ENCODE measurements at places on chromosomes 2 and 18.

GRCh38 chr2:86039178-86039962 lies 66.3 kb downstream of the POLR1A start:
- no peak for DNase-seq
- no peak overlapping the region for H3K27ac ChIP-seq
- no peak overlapping the region for H3K4me3 ChIP-seq
- H3K36me3 ChIP-seq, result no peaks in the 10 kb centered on the region
- H3K4me1 ChIP-seq, result peaks cover 55% of the 10 kb centered on the region

- no peaks in the 10 kb centered on the region for H3K4me1 ChIP-seq
- H3K27ac ChIP-seq, result no peak overlapping the region
- no peaks in the 10 kb centered on the region for H3K36me3 ChIP-seq
- no peaks in the 10 kb centered on the region for H3K27me3 ChIP-seq
Measured at GRCh38 chr2:105711394-105711793, 33.3 kb upstream of the NCK2 start.

DNA sequence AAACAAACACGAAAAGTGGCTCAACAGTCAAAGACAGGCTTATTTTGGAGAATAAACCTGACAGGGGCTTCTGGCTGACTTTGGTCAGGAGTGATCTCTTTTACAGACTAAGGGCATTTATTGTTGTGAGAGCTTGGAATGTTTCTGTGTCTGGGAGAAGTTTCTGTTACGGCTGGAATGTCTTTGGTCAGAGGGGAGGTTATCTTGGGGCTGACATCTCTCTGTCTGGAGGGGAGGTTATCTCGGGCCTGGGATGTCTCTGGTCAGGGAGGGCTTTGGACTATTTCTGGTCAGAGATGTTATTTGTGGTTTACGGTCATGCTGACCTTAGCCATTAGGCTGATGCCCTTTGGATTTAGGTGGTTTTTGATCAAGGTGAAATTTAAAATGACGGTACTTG lies 345.5 kb upstream of the FSIP2 start:
- no peak overlapping the region for H3K4me3 ChIP-seq
- H3K36me3 ChIP-seq, result no peaks in the 10 kb centered on the region
- DNase-seq, result no peak
- H3K27ac ChIP-seq, result no peak overlapping the region
- H3K27me3 ChIP-seq, result no peaks in the 10 kb centered on the region
- H3K4me1 ChIP-seq, result no peaks in the 10 kb centered on the region

- no peaks in the 10 kb centered on the region for H3K27me3 ChIP-seq
- H3K4me1 ChIP-seq, result peaks cover 70% of the 10 kb centered on the region
- no peak overlapping the region for H3K27ac ChIP-seq
- no peaks in the 10 kb centered on the region for H3K36me3 ChIP-seq
- DNase-seq, result no peak
- no peak overlapping the region for H3K4me3 ChIP-seq
Measured at GRCh38 chr18:32871786-32872185, 99.0 kb upstream of the KLHL14 start.

- peak overlapping the region; percentile 2 for H3K27ac ChIP-seq
- H3K4me3 ChIP-seq, result no peak overlapping the region
- no peaks in the 10 kb centered on the region for H3K36me3 ChIP-seq
- H3K4me1 ChIP-seq, result peaks cover 17% of the 10 kb centered on the region
Measured at GRCh38 chr2:173997753-173998152, 32.6 kb upstream of the SP3 start.

DNA sequence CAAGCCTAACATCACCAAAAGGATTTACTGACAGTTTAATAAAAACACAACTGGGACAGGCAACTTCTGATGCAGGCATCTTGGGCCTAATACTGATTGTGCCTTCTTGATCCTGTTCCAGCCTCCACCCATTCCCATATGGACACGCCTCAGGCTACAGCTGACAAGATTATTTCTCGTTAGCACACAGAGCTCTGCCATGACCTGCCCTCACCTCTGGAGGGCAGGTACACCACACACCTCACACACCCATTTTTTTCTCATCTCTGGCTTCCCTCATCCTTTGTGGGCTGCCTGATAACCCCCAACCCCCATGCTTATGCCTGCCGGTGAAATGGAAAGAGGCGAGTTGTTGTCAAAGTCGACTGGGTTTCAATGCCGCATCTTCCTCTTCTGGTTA lies 147.0 kb downstream of the ANTXR1 start:
- H3K4me3 ChIP-seq, result no peak overlapping the region
- no peaks in the 10 kb centered on the region for H3K27me3 ChIP-seq
- H3K27ac ChIP-seq, result no peak overlapping the region
- DNase-seq, result no peak
- H3K36me3 ChIP-seq, result no peaks in the 10 kb centered on the region
- H3K4me1 ChIP-seq, result peaks cover 10% of the 10 kb centered on the region

- H3K4me3 ChIP-seq, result no peak overlapping the region
- no peaks in the 10 kb centered on the region for H3K27me3 ChIP-seq
- no peak overlapping the region for H3K27ac ChIP-seq
- DNase-seq, result no peak
- H3K36me3 ChIP-seq, result no peaks in the 10 kb centered on the region
Measured at GRCh38 chr18:24465486-24465885, 5.0 kb downstream of the HRH4 start.

GRCh38 chr2:112454586-112454985 lies 21.1 kb upstream of the RGPD8 start:
- no peak overlapping the region for H3K4me3 ChIP-seq
- no peak for DNase-seq
- H3K27me3 ChIP-seq, result no peaks in the 10 kb centered on the region
- no peaks in the 10 kb centered on the region for H3K36me3 ChIP-seq

DNA sequence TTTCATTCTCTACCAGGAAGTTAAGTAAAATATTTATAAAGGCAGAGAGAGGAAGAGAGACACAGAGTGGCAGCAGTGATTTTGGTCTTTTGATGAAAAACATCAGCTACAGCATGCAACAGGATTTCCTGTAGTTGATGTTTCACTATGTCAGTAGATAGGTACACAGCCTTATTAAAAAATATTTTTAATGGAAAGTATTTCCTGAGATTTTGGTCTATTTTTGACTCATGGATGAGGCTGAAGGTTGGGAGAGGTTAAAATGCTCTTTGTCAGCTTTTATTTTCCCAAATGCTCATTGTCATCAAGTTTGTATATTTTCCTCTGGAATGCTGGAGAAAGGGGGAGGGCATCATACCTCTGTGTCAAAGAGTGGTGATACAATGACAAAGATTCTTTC lies 1112.5 kb downstream of the CBLN2 start:
- H3K27me3 ChIP-seq, result no peaks in the 10 kb centered on the region
- H3K36me3 ChIP-seq, result no peaks in the 10 kb centered on the region
- H3K27ac ChIP-seq, result no peak overlapping the region
- no peak overlapping the region for H3K4me3 ChIP-seq

GRCh38 chr2:206974551-206974950 lies 35.2 kb downstream of the CPO start:
- DNase-seq, result no peak
- no peak overlapping the region for H3K27ac ChIP-seq
- no peaks in the 10 kb centered on the region for H3K27me3 ChIP-seq
- H3K4me1 ChIP-seq, result no peaks in the 10 kb centered on the region
- H3K36me3 ChIP-seq, result no peaks in the 10 kb centered on the region
- no peak overlapping the region for H3K4me3 ChIP-seq

DNA sequence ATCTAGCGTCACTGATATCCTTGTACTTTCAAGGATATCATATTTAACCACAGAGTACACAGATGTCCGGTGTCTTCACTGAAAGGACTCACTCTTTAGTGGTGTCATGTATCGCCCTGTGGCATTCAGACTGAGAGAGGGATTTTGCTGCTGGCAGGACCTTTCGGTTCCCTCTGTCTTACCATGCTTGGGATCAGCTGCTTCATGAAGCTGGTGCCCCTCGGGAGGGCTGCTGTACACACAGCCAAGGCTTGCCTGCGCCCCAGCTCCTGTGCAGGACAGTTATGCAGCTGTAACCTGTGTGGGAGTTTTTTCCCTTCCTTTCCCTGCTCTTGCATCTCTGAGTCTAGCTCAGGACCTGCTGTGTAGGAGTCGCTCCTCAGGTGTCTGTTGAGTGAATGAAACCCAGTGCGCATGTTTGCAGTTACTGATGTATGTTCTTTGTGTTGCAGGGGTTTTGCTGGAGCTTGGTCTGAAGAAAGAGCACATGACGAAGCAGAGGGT lies 64.4 kb downstream of the GREB1 start:
- H3K27ac ChIP-seq, result no peak overlapping the region
- no peaks in the 10 kb centered on the region for H3K36me3 ChIP-seq
- H3K4me3 ChIP-seq, result no peak overlapping the region
- no peaks in the 10 kb centered on the region for H3K4me1 ChIP-seq

DNA sequence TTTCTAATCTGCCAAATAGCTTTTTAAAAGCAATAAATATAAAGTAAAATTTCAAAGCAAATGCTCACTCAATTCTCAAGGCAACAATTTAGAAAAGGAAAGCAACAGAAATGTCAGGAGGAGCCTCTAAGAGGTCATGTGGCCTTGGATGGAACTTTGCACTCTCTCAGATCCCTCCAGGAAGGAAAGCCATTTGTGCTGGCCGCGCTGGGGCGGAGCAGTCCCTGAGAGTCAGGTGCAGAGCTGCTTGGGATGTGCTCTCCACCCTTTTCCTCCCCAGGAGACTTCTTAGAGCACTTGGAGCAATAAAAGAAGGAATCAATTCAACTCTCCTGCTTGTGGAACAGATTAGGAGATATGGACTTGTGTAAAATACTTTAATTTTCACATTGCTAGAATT lies 379.8 kb upstream of the LINC00305 start:
- no peak overlapping the region for H3K27ac ChIP-seq
- no peak overlapping the region for H3K4me3 ChIP-seq
- H3K36me3 ChIP-seq, result no peaks in the 10 kb centered on the region
- H3K4me1 ChIP-seq, result no peaks in the 10 kb centered on the region
- no peaks in the 10 kb centered on the region for H3K27me3 ChIP-seq

DNA sequence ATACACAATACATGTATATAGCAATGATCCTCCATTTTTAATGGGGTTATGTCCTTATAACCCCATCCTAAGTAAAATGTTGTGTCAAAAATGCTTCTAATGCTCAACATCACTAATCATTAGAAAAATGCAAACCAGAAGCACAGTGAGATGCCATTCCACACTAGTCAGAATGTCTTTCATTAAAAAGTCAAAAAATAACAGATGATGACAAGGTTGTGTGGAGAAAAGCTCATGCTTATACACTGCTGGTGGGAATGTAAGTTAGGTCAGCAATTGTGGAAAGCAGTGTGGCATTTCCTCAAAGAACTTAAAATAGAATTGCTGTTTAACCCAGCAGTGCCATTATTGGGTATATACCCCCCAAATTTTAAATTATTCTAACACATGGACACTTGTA lies 654.9 kb upstream of the CNTNAP5 start:
- H3K27me3 ChIP-seq, result no peaks in the 10 kb centered on the region
- H3K4me3 ChIP-seq, result no peak overlapping the region
- no peak overlapping the region for H3K27ac ChIP-seq

GRCh38 chr2:113283704-113284284 lies 5.1 kb upstream of the PAX8 start:
- H3K4me3 ChIP-seq, result no peak overlapping the region
- H3K27me3 ChIP-seq, result peaks cover 4% of the 10 kb centered on the region
- no peaks in the 10 kb centered on the region for H3K4me1 ChIP-seq

- H3K36me3 ChIP-seq, result no peaks in the 10 kb centered on the region
- DNase-seq, result no peak
- H3K4me3 ChIP-seq, result no peak overlapping the region
Measured at GRCh38 chr2:163640542-163641193, 95.1 kb downstream of the FIGN start.

GRCh38 chr2:99706735-99707134 lies 216.9 kb upstream of the REV1 start:
- peaks cover 3% of the 10 kb centered on the region for H3K4me1 ChIP-seq
- peak; percentile 12 for DNase-seq

GRCh38 chr2:135265960-135266490 lies 213.9 kb downstream of the RAB3GAP1 start:
- no peaks in the 10 kb centered on the region for H3K27me3 ChIP-seq
- H3K4me3 ChIP-seq, result no peak overlapping the region
- H3K27ac ChIP-seq, result no peak overlapping the region
- no peak for DNase-seq
- H3K4me1 ChIP-seq, result no peaks in the 10 kb centered on the region
- H3K36me3 ChIP-seq, result no peaks in the 10 kb centered on the region

- no peaks in the 10 kb centered on the region for H3K27me3 ChIP-seq
- H3K4me1 ChIP-seq, result no peaks in the 10 kb centered on the region
- H3K4me3 ChIP-seq, result no peak overlapping the region
- DNase-seq, result no peak
Measured at GRCh38 chr2:143615562-143615961, 486.3 kb downstream of the ARHGAP15 start.

DNA sequence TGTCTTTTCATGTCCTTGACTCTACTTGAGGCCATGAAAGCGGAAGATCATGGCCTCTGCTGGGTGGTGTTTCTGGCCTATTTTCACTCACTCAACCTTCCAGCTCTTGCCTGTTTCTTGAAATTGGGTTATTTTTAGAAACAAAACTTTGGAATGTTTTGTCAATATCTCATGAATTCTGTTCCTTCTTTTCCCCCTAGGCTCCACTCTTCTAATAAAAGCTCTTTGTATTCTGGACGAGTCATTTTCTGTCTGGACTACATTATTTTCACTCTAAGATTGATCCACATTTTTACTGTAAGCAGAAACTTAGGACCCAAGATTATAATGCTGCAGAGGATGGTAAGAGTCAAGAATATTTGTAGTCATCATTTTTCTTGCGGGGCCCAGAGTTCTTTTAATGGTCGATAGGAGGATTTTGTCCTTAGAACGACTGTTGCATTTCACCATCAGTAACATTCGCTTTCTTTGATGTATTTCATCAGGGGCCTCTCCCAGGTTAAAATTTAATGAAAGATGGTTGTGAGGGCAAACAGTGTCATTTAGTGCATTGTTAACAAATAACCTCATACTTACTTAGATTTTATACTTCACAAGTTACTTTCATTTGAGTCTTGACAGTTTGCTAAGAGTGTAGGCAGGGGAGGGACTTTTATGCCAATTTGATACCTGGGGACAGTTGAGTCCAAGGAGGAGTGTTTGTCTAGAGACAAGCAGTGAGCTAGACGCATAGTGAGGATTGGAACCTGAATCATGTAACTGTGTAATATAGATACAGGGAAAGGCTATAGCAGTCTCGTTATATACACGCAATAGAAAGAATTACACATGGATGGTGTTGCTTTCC lies 64.6 kb downstream of the TRPM8 start:
- no peak overlapping the region for H3K27ac ChIP-seq
- DNase-seq, result no peak
- H3K27me3 ChIP-seq, result peaks cover 9% of the 10 kb centered on the region
- no peak overlapping the region for H3K4me3 ChIP-seq

GRCh38 chr2:162063899-162064298 lies 10.1 kb downstream of the DPP4 start:
- H3K36me3 ChIP-seq, result no peaks in the 10 kb centered on the region
- peak overlapping the region; percentile 11 for H3K27ac ChIP-seq
- no peaks in the 10 kb centered on the region for H3K27me3 ChIP-seq
- DNase-seq, result peak; percentile 37
- no peak overlapping the region for H3K4me3 ChIP-seq

DNA sequence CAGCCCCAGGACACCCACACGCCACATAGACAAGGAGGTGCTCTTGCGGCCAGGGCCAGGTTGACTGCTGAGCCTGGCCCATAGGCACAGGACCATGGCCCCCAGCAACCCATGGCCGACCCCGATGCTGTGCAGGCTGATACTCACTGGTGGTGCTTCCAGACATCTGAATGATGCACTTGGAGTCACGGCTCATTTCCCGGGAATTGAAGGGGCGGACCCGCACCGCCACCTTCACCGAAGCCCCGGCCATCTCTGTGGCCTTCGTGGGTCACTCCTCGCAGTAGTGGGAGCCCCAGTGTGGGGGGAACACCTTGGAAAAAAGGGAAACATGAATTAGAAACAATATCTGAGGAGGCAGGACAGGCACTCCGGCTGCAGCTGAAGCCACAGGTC lies 22.5 kb downstream of the KIF1A start:
- no peaks in the 10 kb centered on the region for H3K4me1 ChIP-seq
- DNase-seq, result no peak
- no peak overlapping the region for H3K27ac ChIP-seq
- H3K27me3 ChIP-seq, result peaks cover 10% of the 10 kb centered on the region
- no peaks in the 10 kb centered on the region for H3K36me3 ChIP-seq
- H3K4me3 ChIP-seq, result no peak overlapping the region
